ENCODE measurements at places on chromosomes 13 and 19.

DNA sequence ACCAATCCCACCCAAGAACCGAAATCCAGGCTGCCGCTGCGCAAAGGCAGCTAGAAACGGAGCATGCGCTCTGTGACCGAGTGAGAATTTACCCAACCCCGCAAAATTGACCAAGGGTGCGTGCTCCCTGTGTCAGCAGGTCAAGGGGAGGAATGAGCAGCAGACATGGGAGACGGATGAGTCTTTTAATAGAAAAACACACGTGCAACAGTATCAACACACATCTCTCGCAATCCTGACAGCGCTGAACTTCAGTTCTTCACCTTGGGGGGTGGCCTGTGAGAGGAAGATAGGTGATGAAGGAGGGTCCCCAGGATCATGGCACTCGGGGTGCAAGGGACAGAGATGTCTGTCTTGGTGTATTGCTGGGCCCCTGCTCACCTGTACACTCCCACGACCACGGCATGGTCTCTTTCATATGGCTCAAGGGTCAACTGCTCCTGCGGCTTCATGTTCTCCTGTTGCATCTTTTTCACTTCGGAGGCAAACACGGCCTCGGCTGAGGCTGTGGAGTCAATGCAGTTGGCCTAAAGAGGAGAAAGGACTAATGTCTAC is 402 bp upstream of the DYRK1B start:
- DNase-seq, result no peak

GRCh38 chr13:43303033-43303729 is 279.8 kb downstream of the DNAJC15 start:
- DNase-seq, result peak; percentile 44

- no peak for DNase-seq
These were observed 47.4 kb upstream of the SERPINE3 start for GRCh38 chr13:51292000-51292565.

GRCh38 chr19:14166999-14167575 is 30.7 kb upstream of the ASF1B start:
- DNase-seq, result no peak

DNA sequence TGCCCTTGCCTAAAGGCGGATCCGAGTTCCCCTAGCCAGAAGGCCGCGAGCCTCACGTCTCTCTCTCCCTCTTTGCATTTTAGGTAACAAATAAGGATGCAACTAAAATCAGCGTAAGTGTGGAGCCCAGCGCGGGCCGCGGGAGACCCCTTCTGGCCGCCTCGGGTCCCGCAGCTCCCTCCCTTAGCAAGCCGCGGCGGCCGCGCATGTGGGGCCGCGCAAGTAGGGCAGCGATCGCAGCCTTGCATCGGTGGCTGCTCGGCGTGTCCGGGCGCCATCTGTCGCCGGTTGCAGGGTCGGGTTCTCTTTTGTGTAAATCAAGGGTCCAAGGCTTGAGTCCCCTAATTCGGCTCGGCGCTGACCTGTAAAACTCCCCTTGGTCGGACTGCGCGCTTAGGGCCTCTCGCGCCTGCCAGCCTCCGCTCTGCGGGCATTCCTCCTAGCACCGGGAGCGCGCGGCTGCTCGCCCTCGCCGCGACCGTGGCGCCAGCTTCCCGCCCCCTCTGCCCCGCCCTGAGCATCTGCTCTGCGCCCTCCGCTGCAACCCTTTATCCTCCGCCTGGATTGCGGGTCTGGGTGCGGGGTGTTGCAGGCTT is 2.7 kb downstream of the VSTM2B start:
- DNase-seq, result peak; percentile 90

- peak; percentile 15 for DNase-seq
These were observed 506.7 kb upstream of the PCDH9 start for GRCh38 chr13:67736646-67737420.

GRCh38 chr13:85725433-85725832 is 73.8 kb downstream of the SLITRK6 start:
- no peak for DNase-seq

DNA sequence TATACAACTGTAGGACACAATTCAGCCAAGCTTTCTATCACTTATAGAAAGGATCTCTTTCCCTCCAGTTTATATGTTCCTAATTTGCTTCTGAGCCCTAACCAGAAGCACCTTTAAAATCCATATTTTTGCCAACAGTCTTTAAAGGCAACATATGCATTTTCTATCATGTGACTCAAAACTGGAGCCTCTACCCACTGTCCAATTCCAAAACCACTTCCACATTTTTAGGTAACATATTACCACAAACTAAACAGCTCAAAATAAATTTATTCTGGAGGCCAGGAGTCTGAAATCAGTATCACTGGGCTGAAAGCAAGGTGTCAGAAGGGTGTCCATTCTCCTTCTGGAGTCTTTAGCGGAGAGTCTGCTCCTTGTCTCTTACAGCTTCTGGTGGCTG is 15.9 kb upstream of the EFNB2 start:
- DNase-seq, result no peak

DNA sequence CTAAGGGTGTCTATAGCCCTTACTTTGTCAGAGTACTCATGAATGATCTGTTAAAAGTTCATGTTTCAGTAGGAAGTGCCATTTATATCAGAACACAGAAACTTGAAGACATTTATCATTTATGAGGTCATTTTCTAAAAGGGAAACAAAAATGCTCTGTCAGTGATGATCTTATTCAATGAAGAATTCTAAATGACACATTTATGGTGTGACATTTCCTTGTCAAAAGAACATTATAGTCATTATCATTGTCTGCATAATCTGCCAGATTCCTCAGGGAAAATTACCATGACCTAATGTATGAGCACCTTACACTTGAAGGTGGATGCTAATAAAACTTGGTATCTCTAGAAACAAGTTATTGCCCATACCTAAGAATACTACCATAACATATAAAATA is 853.8 kb upstream of the SLITRK6 start:
- no peak for DNase-seq

- no peak for DNase-seq
These were observed 20.5 kb upstream of the USE1 start for GRCh38 chr19:17194608-17195007.

DNA sequence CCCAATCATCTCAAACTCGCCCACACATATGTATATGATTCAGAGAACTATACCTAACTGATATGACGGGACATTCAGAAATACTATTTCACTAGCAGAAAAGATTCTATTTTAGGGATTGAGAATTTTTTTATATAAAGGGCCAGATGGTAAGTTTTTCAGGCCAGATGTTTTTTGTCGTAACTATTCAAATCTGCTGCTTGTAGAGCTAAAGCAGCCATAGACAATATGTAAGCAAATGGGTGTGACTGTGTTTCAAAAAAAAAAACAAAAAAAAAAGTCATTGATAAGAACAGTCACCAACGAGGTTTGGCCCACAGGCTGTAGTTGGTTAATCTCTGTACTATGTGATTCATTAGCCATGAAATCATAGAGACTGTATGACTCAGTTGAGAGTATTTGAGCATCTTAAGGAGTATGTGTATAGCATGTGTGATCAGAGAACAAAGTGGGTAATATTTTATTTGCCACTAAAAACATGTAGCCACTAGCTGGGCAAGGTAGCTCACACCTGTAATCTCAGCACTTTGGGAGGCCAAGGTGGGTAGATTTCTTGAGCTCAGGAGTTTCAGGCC is 2724.7 kb downstream of the PCDH9 start:
- no peak for DNase-seq

DNA sequence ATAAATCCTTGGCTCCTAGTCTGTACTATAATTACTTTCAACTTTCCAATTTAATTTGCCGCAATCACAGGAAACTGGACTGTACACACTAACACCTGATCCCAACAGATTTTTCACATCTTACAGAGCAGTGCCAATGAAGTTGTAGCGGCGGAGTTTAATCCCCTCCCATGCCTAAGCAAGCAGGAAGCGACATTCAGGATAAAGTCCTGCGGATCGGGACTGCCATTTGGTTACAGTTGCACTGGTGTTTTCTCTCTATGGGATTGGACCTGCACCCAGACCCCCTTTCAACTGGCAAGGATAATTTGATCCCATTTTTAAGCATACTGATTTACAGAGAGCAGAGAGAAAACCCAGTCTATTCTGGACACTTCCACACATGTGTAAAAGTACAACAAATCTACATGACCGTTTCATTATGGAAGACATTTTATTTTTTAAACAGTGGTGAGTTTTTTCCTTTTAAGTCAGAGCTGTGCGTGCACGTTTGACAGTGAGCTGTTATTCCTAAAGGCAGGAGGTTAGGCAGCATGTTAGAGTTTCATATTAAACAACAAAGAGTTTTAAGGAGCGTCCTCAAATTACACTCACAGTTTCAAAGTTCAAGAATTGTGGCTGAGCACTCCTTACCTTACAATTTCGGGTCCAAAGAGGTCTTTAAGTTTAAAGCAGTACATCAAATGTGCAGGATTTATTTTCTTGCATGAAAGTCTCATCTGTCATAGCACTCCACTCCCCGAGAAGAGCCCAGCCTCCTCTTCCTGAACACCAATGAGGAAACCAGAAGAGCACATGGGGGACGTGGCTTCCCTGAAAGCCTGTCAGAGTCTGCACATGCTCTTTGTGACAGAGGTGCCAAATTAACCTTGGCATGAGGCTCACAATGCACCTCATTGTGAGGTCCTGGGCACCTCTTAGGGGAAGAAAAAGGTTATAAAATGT is 141.6 kb upstream of the RFC3 start:
- peak; percentile 9 for DNase-seq

DNA sequence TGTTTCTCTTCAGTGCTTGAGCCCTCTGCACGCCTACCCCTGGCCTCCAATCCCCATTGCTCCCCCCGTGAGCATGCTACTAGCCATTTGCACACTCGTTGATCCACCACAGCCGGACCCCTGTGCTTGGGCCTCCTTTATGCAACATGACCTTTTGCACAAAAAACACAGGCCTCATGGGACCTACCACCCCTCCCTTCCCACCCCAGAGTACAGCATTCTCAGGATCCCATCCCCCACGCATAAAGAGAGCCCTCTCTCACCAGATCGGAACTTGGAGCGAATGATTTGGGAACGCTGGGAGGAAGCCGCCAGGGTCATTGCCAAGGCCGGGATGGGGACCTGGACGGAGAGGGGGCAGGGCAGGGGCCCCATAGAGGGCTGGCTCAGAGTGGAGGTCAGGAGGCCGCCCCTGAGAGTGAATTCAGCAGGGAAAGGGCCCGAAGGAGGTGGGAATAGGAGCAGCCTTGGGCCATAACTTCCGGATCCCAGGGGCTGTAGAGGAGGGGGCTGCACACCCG is 754 bp downstream of the MAMSTR start:
- no peak for DNase-seq

GRCh38 chr19:37970699-37971098 is 63.7 kb downstream of the SIPA1L3 start:
- no peak for DNase-seq

DNA sequence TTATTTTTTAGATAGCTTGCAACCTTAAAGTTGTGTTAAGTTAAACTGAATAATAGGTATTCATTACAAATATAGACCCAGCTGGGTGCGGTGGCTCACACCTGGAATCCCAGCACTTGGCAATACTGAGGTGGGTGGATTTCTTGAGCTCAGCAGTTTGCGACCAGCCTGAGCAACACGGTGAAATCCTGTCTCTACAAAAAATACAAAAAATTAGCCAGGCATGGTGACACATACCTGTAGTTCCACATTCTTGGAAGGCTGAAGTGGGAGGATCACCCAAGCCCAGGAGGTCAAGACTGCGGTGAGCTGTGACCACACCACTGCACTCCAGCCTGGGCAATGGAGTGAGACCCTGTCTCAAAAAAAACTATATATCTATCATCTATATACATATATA is 386.5 kb downstream of the PCDH17 start:
- DNase-seq, result peak; percentile 5

GRCh38 chr13:45416516-45417128 is 1.6 kb downstream of the SLC25A30 start:
- DNase-seq, result no peak

DNA sequence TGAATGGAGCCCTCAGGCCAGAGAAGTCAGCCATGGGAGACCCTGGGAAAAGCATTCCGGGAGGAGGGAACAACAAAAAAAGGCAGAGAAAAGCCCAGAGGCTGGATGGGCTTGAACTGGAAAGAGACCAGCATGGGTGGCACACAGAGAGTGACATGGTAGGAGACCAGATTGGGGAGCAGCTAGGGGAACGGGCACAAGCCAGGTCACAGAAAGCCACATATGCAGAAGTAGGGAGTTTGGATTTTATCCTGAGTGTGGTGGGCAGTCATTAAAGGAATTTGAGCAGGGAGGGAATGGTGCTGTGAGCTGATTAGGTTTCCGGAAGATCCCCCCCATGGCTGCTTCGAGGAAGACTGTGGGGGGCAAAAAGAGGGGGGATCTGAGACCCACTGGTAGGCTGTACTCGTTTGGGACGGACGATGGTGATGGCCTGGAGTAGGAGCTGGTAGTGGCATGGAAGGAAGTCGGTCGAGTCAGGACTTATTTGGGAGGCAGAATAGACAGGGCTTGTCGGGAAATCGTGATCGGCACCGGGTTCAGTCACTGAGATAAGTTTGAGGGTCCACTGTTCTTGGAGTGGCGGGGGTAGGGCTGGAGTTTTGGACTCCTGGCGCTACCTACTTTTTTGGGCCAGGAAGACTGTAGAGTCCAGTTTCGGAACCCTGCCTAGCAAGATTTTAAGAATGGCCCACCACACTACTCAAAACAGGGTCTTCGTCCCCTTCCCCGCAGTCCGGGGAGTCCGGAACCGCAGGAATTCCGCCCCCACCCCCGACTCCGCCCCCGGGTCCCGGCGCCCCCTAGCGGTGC is 949 bp downstream of the SERTAD1 start:
- no peak for DNase-seq
